C1 segment of cervical spinal cord (tissue), 14 donors: ENCODE measurements at places on chromosomes 16 and 17.

DNA sequence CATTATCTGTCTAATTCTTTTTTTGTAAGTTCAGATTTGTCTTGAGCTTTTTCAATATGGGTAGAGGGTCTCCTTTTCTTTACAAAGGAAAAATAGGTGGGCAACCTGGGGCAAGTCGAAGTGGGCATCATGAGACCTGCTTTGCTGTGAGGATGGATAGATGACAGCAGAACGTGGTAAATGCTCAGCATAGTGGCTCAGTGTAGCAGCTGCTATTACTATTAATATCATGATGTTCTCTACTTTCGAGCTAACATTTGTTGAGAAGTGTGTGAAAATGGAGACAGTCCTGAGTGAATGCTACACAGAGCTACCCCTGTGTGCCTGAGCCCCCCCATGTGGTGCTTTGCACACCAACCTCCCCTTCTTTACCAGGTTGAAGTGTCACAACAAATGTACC is 39.0 kb upstream of the LGALS9 start:
- no peak for DNase-seq

- no peak for DNase-seq
These were observed 6.0 kb upstream of the GRIN2C start for GRCh38 chr17:74865504-74866197.

GRCh38 chr16:3610698-3611145 is 684 bp downstream of the SLX4 start:
- no peak for DNase-seq

DNA sequence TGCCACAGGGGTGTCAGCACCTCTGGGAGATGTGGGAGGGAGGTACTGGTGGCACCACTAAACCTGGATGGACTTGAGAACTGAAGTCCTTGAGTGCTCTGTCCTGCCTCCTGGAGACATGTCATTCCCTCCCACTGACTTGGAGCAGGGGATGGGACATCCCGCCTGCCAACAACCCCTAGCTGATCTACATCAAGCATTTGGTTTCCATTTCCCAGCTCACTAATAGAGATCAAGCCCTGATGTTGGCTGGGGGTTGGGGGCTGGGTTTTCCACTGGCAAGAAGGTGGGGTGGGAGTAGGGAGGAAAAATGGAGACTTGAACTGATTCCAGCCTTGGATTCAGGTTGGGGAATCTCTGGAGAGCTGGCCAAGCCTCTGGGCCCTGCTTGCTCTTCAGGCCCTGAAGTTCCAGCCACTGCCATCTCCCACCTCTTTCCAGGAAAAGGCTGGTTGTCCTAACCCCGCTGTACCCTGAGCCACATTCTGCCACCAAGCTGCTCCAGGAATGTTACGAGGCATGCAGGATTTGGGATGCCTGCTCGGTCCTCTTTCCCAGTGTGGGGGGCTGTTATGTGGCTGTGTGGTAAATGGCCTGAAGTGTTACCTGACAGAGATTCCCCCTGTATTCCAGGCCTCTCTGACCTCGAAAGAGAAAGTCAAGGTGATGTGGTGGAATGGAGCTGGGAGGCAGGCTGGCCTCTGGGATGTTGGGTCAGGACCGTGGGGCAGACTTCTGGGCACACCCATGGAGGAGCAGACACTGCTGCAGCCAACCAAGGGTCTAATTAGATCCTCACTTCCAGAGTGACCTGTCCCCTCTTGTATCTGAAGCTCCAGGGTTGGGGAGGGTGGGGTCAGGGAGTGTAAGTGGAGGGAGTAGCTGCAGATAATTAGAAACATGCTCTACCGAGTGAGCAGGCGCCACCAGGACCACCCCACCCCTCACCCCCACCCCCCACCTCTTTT is 16.7 kb downstream of the IGFBP4 start:
- no peak for DNase-seq

DNA sequence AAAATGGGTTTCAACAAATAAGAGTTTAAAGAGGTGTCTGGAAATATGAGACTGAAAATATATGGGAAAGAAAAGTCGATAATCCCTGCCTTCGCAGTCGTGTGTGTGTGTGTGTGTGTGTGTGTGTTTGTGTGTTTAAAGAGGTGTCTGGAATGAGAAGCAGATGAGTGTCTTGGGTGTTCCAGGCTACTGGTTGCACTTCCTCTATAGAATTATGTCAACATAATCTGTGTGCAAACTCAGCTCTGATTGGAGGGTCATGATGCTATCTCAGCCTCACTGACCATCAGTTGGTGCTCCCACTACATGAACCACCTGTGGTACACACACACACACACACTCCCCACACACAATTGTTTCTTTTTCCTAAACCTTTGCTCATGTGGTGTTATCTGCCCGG is 347.3 kb downstream of the NPIPA8 start:
- DNase-seq, result no peak

DNA sequence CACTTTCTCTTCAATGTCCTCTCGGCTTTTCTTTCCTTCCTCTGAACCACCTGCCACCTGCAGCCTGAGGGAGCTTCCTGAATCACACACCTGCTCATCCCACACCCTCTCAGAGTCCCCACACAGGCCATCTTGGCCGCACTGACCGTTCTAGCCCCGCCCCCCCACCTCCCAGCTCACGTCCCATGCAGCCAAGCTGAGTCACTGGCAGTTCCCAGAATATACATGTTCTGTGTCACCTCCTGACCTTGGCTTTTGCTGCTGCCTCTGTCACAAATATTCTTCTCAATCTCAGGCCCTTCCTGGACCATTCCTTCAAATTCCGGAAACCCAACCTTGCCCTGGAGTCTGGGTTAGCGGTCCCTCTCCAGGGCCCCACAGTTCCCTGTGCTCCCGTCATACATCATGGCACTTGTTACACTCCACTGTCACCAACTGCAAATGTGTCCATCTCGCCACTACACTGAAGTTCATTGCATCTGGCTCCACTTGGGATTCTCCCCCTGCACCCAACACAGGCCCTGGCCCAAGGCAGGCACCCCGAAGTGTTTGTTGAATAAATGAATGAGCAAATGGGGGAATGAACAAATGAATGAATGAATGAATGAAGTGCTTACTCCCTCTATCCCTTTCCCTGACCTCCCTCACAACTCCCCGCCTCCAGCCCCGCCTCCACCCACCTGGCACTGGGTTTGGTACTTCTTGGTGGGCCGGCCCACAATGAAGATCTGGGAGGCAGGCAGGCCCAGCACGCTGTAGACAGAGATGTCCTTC is 12.8 kb downstream of the PIMREG start:
- no peak for DNase-seq

- DNase-seq, result no peak
These were observed 9.9 kb downstream of the NXPH3 start for GRCh38 chr17:49585422-49586027.

GRCh38 chr16:76483307-76483909 is 206.2 kb downstream of the CNTNAP4 start:
- DNase-seq, result no peak

DNA sequence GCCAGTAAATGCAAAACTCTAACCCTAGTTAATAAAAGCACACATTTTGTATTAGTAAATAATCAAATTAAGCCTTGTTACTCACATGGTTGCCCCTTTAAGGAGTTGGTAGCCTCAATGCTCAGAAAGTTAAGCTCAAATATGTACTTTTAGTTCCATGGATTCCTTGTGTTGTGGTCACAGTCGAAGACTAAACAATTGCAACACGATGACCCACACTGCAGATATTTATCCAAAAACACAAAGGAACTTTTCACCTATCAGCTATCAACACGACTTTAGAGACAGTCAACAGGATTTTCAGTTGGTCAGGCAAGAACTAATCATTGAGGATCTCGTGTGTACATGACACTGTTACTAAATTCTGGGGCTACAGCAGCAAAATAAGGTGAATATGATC is 47.4 kb upstream of the NUDT7 start:
- DNase-seq, result no peak

GRCh38 chr17:75019710-75020109 is 7.2 kb downstream of the MRPL58 start:
- no peak for DNase-seq

DNA sequence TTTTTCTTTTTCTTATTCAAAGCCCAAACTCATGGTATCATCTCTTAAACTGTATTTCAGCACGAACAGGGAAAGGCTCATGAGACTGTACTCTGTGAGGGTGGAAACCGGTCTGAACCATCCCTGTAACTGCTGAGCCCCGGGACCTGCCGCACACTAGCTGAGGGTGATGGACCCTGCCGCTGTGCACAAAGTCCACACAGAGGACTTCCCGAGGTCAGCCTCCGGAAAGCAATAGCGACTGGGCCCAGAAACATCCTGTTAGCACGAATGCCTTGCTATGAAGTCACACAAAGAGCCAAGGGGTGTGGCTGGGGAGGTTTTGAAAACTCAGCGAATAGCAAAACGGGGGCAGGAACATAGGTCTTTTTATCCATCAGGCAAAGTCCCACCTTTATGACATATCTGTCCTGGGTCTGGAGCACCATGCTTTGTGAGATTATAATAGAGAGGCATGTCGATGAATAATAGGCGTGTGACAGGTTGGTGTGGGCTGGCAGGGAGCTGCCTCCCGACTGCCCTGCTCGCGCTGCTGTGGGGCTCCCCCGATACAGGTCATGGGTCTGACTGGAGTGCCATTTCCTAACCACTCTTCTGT is 33.4 kb downstream of the CDK5R1 start:
- no peak for DNase-seq

- no peak for DNase-seq
These were observed 23.3 kb downstream of the STAT5B start for GRCh38 chr17:42252597-42253550.

DNA sequence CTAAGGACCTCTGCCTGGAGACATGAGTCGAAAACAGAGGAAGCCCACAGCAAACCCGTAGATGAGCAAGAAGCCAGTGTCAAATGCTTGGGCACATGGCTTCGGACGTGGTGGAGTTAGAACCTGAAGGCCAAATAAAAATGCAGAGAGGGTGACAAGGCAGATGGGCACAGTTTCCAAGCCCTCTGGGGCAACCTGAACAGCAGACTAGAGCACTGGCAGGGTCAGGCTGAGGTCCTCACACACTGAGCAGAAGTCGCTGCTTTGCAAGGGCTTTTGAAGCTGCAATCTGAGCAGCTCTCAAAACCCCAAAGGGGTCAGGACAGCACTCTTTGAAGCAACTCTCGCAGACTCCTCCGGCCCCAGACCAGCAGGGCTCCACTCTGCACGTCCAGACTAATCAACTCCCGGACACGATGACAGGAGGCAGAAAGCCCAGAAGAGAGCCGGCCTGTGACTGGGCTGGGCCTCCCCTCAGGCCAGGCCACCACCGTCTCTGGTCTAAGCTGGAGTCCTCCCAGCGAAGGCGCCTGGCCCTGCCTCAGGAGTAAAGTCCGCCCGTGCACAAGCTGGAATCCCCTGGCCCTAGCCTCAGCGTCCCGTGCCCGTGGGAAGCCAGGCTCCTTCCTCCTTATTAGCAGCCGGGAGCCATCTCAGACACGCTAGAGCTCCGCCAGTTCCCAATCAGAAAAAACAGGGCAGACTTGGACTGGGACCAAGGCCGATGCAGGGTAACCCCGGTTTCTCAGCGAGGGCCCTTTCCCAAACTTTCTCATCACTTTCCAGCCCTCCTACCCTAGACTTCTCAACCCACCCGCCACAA is 924 bp downstream of the SMARCD2 start:
- peak; percentile 66 for DNase-seq

GRCh38 chr17:33593991-33594390 is 300.9 kb upstream of the ASIC2 start:
- DNase-seq, result no peak

DNA sequence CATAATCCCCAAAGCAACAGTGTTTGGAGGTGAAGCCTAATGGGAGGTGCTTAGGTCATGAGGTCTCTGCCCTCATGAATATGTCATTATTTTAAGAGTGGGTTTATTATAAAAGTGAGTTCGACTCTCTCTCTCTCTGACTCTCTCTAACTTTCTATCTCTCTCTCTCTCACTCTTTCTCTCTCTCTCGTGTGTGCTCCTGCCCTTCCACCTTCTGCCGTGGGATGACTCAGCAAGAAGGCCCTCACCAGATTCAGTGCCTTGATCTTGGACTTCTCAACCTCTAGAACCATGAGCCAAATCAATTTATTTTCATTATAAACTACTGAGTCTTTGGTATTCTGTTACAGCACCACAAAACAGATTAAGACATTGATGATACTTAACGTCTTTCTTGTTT is 53.7 kb upstream of the TANC2 start:
- DNase-seq, result no peak

DNA sequence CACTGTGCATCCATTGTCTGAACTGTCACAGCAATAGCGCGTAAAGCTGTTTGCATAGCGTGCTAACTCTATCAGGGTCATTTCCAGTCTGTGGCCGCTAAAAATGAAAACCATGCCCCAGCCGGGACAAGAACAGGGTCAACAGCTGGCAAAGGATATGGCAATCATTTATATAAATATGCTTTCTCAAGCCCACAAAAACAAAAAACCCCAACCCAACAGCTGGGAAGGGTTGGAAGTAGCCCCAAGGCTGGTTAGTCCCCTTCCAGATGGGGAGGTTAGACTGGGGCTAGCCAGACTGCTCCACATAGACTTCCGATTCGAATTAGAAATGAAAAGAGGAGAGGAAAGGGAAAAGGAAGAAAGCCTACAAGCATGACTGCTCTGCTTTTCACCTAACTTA is 203.3 kb upstream of the TBX2 start:
- no peak for DNase-seq

- no peak for DNase-seq
These were observed 2.4 kb upstream of the TEKT3 start for GRCh38 chr17:15343749-15344148.

- peak; percentile 73 for DNase-seq
These were observed at the start of gene ZNF821 for GRCh38 chr16:71883849-71884638. Gene ZNF821 (minus strand): TSS chr16:71884182. CDS start chr16:71879946, 4,236 bp downstream.

DNA sequence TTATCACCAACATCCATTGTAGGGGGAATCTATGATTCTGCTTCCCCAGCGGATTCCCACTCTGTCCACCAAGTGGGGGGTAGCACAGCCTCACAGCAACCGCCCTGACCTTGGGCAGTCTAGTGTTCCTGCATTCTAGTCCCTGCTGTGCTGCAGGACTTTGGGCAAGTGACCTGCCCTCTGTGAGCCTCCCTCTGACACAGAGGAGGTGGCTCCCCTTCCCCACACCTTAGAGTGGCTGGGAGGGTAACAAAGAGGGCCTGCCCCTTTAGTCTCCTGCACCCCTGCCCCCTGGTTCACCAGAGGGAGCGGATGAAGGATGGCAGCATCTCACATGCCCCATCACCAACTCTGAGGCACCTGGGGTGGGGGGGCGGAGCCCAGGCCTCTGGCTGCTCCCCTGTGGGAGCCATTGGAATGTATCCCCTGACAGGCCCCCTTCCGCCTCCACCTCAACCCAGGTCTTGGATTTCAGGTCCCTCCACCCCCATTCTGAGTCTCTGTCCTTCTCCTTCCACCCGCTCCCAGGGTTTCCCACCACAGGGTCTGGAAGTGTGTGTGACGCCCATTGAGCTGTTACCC is 10.1 kb downstream of the GAS2L2 start:
- DNase-seq, result no peak

GRCh38 chr17:74337834-74338500 is 11.9 kb downstream of the KIF19 start:
- peak; percentile 34 for DNase-seq

- no peak for DNase-seq
These were observed 557.4 kb upstream of the PSMD7 start for GRCh38 chr16:73739049-73739769.
